ENCODE measurements at places on chromosomes 12 and 14. TPM values are rescaled to one million over a fixed set of nuclear protein-coding genes. Genes with fewer than 3 reads are reported as not detected.

- no peak for DNase-seq
Observed at GRCh38 chr14:92012121-92012748, 27.6 kb downstream of the TRIP11 start.

DNA sequence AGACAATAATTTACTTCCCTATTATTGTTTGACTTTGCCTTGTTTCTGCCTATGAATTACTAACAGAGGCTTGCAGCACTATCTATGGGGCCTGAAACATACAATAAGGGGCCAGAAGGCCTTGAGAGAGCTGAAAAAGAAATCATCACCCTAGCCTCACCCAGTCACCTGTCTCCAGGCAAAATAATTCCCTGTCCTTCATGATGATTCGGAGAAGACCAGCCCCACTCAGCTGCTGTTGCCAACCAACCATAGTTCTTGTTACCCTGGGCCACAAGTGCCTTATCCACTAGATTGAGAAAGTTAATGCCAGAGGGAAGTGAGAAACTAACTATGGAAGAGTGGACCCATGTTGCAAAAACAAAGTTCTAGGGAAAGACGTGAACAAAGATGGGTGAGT lies 97.1 kb downstream of the ARF6 start:
- DNase-seq: no peak

The KRT78 gene
- not detected for total RNA-seq

DNA sequence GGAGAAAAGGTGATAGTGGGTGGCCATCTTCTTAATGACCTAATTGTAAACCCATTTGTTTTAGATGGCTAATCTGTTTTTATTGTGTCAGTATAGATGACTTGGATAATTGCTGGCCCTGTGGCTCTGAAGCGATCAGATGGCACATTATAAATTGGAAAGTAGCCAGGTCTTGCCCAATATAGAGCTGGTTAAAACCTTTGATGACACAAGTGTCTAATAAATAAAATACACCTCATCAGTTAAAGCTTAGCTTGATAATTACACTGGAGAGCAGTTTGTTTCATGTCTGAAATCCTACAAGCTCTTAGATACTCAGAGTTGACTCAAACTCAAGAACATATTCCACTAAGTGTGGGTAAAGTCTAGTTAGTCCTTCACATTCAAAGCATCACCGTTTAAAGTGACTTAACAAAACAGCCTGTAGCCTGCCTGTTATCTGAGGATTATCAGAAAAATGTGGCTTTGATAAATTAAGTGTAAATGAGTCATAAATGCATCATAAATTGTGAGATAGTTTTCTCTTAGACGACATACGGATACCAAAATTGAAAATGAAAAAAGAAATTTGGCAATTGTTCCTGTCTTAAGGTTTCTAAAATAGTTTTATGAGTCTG lies 280.9 kb downstream of the LRIG3 start:
- peak; percentile 41 for DNase-seq

DNA sequence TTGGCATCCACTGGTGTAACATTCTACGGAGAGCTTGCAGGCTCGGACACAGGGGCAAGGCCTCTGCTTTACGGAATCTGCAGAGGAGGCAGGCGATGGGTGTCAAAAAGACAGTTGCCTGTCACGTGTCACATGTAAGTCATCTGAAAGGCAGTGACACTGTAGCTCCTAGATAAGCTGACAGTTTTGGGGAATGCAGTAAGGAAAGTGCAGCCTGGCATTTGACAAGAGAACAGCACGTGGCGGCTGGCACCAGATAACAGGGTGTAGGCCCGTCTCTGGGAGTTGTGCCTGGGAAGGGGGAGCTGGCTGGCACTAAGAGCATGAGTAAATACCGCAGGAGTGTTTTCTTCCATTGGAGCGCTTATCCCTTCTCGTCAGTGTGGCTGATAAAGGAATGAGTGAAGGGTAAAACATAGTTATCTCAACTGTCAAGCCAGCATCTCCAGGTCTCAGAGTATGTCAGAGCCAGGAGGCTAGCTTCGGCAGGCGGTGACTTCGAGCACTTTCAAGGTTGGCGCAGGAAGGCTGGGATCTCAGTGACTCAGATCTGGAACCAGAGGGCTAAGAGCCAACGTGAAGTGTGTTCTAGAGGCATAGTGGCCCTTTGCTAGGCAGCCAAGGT lies 26.1 kb downstream of the ADCK1 start:
- DNase-seq: no peak

GRCh38 chr14:31118892-31119291 lies 88.7 kb downstream of the HECTD1 start:
- no peak for DNase-seq

DNA sequence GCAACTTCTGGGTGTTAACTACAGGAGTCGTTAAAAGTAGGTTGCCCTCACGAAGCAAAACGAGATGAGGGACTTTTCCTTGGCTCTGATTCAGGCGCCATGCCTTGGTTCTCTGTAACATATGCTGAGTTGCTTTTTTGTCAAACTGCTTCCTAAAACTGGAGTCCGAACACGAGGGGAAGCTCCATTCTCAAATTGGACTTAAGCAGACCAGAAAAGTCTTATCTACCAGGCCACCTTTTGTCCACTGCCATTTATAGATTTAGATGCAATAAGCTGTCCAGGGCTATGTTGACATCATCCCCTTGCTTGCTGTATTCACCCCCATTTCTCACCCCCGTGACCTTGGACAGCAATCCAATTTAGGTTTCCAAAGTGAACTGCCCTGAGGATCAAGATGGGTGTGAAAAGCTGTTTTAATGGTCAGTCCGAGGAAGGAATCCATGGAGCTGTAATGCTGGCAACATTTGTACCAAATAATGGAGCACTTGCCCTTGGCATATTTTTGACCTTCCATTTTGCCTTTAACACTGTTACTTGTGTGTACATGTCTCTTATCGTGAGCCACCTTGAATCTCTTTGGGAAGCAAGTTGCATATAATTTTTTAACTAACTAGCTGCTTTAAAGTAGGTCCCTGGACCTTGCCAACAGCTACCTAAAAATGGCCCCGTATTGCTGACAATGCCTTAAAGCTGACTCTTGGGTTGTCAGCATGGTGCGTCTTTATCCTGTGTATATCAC lies 298.1 kb downstream of the EGLN3 start:
- DNase-seq: no peak

DNA sequence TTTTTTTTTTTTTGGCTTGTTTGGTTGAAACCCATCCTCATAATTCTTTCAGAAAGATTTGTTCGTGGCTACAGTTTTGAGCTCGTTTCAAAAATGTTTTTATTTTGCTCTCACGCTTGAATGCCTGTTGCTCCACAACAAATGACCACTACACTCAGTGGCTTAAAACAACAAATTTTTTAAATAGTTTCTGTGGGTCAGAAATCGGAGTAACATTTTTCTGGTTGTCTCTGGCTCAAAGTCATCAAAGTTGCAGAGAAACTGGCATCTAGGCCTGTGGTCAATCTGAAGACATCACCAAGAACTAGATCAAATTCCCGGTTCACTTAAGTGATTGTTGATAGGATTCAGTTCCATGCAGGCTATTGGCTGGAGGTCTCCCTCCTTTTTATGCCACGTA lies 560.0 kb downstream of the SNAPC1 start:
- DNase-seq: no peak

The HOXC9 gene
- total RNA-seq: not detected

GRCh38 chr14:24377657-24378056 lies 9.7 kb downstream of the NFATC4 start:
- DNase-seq: no peak

DNA sequence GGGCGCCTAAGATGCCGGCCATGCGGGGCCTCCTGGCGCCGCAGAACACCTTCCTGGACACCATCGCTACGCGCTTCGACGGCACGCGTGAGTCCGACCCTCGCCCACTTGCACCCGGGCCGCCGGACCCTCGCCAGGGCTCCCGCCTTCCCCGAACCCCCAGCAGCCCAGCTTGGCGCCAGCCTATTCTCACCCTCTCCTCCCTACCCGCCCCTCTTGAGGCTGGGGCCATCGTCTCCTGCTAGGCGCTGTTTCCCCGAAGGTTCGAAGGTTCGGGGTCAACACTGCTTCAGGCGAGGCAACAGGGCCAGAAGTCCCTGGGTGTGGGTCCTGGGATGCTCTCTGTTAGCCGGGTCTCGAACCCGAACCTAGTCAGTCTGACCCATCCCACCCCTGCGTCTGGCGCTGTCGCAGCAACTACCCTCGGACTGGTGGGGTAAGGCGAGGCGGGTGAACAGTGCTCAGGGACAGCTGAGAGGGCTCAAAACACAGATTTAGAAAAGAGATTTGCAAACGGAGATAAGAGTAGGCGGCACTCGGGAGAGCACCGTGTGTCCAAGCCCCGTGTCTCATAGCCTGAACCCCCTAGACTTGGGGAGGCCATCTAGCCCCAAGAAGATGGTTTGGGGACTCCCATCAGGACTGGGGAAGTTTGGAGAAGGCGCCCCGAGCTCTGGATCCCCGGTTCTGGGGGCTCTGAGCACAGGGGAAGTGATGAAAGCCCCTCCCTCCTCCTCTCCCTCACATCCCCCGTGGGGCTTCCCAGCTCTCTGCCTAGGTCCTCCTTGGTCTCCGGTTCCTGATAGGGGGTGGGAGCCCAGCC lies 787 bp downstream of the KCNH3 start:
- DNase-seq: no peak

DNA sequence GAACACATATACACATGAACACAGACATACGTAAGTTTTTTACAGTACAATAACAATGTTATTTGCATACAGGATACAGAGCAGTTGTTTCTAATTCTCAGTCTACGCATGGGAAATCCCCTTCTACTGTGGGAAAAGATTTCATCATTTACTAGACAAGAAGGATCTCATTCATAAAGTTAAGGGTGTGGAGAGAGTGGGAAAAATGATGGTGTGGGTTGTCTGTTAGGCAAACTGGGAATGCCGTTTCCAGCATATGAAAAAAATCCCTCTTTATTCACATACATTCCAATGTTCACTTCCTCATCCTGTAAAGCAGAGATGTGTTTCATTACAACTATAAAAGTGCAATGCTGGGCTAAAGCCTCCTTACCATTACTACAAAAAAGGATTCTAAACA lies 120.9 kb downstream of the SINHCAF start:
- DNase-seq: no peak

GRCh38 chr12:124754491-124754890 lies 109.2 kb downstream of the SCARB1 start:
- no peak for DNase-seq

- DNase-seq: peak; percentile 86
Observed at GRCh38 chr12:93403988-93404803, 26.5 kb downstream of the NUDT4 start.

The RPGRIP1 gene
- total RNA-seq: 0.43 TPM

DNA sequence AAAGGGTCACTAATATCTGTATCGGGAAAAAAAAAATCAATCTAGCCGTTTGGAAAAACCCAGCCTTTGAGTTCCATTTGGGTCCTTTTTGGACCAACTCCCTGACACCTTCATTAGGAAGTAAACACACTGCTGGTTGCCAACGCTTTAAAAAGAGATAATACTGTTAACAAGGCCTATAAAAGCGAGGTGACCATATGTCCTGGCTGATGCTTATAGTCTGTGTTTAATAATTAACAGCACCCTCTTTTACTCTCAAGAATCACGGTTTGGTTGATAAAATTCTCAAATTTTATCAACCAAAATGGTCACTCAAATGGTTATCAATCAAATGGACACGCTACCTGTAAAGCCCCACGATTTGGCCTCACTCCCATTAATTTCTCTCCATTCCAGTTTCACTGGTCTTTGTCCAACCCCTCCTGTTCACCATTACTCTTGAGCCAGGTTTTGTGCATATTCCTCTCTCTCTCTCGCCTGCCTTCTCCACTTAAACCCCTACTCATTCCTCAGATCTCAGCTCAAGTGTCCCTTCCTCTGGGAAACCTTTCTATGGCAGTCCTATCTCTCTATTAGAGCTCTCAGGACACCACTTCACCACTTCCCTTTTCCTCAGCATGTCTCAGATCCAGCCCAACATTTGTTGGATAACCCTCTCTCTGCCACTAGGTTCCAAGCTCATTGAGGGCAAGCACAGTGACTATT lies 9.5 kb downstream of the BTG1 start:
- DNase-seq: no peak

DNA sequence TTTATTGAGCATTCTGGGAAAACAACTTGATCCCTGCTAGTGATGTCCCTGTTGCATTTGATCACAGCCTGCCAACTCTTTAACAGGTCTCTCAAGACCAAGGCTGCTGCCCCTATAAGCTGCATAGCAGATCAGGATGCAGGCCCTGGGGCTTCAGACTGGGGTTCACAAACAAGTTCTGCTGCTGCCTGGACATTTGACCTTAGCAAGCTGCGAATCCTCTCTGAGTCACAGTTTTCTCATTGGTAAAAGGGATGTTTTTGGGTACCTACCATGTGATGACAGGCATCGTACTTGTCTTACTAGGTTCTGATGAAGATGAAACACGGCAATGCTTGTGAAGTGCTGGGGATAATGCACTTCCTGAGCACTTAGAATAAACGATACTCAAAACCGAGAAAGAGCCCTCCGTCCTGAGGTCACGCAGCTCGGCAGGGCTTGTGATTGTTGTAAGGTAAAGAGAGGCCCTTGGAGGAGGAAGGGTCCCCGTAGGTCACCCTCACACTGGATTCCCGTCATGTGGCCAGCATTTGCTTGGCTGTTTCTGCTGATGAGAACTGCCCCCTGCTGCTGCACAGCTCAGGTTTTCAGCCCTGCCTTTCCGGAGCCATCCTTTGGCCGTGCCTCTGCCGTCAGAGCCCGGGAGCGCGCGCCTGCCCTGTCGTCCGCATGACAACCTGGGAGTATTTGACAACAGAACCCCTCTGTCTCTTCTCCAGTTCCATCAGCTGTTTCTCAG lies 39.1 kb downstream of the TSPAN9 start:
- no peak for DNase-seq

The BCL11B gene
- total RNA-seq: 2.3 TPM

- DNase-seq: peak; percentile 5
Observed at GRCh38 chr14:75523771-75524171, 1.5 kb downstream of the BATF start.

GRCh38 chr14:94123868-94124267 lies 5.5 kb downstream of the IFI27L2 start:
- DNase-seq: no peak

GRCh38 chr12:133129368-133130037 lies 571 bp downstream of the ZNF891 start:
- no peak for DNase-seq

The SLC35F4 gene
- total RNA-seq: not detected

The PELI2 gene
- total RNA-seq: 21.1 TPM

GRCh38 chr14:50678163-50678562 lies 10.1 kb upstream of the SAV1 start:
- DNase-seq: no peak

The KCNC2 gene
- not detected for total RNA-seq

The SLC25A21 gene
- 0.58 TPM for total RNA-seq

The NRXN3 gene
- 6.7 TPM for total RNA-seq

The VIPAS39 gene
- 16.0 TPM for total RNA-seq

- no peak for DNase-seq
Observed at GRCh38 chr14:29741909-29742401, 185.7 kb downstream of the PRKD1 start.

DNA sequence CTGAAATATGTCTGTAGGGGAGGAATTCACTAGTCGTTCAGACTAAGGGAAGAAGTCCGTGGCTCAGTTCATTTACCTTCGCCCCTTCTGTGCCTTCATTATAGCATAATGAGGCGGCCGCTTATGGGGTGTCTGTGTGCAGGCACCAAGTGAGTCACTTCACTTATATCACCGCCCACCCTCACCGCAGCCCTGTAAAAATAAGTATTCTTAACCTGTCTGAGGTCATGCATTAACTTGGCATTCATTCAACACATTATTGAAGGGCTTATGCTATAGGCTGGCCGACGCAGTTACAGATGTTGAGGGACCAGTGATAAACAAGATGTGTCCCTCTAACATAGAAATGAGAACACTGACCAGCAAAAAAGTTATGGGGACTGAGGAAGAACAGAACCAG lies 47.7 kb upstream of the PTCSC3 start:
- DNase-seq: peak; percentile 19

- DNase-seq: no peak
Observed at GRCh38 chr14:34436118-34436905, 25.7 kb downstream of the SPTSSA start.

The NUAK1 gene
- total RNA-seq: 13.0 TPM
